Sigmoid colon (tissue), 7 donors: ENCODE measurements at places on chromosomes 4 and X. TPM values are rescaled to one million over a fixed set of nuclear protein-coding genes. Genes with fewer than 3 reads are reported as not detected.

- no peak overlapping the region for H3K4me3 ChIP-seq
- peak overlapping the region; percentile 49 for H3K27ac ChIP-seq
- H3K36me3 ChIP-seq, result no peaks in the 10 kb centered on the region
- DNase-seq, result peak; percentile 70
These were observed 26.7 kb downstream of the FAM156B start for GRCh38 chrX:52923781-52924241.

GRCh38 chrX:119478504-119478903, 10.3 kb downstream of the SLC25A5 start:
- H3K36me3 ChIP-seq, result no peaks in the 10 kb centered on the region
- no peaks in the 10 kb centered on the region for H3K4me1 ChIP-seq
- no peak overlapping the region for H3K4me3 ChIP-seq

GRCh38 chrX:133544115-133544514, 128.8 kb upstream of the GPC4 start:
- no peak overlapping the region for H3K27ac ChIP-seq
- DNase-seq, result no peak
- H3K36me3 ChIP-seq, result no peaks in the 10 kb centered on the region
- H3K4me3 ChIP-seq, result no peak overlapping the region
- H3K27me3 ChIP-seq, result no peaks in the 10 kb centered on the region

GRCh38 chr4:76198411-76199237, 15.0 kb downstream of the SCARB2 start:
- no peaks in the 10 kb centered on the region for H3K4me1 ChIP-seq
- H3K4me3 ChIP-seq, result no peak overlapping the region
- no peaks in the 10 kb centered on the region for H3K27me3 ChIP-seq
- H3K36me3 ChIP-seq, result no peaks in the 10 kb centered on the region

GRCh38 chr4:113565702-113566012, 195.9 kb downstream of the CAMK2D start:
- H3K27ac ChIP-seq, result no peak overlapping the region
- no peak overlapping the region for H3K4me3 ChIP-seq
- H3K36me3 ChIP-seq, result no peaks in the 10 kb centered on the region

- H3K4me3 ChIP-seq, result no peak overlapping the region
- H3K27ac ChIP-seq, result peak overlapping the region; percentile 80
- no peaks in the 10 kb centered on the region for H3K4me1 ChIP-seq
- H3K27me3 ChIP-seq, result no peaks in the 10 kb centered on the region
- DNase-seq, result peak; percentile 72
These were observed 43.1 kb upstream of the BCOR start for GRCh38 chrX:40140706-40141499.

- no peaks in the 10 kb centered on the region for H3K27me3 ChIP-seq
- no peaks in the 10 kb centered on the region for H3K4me1 ChIP-seq
- H3K4me3 ChIP-seq, result no peak overlapping the region
- H3K27ac ChIP-seq, result no peak overlapping the region
- DNase-seq, result no peak
These were observed 115.1 kb downstream of the RBM47 start for GRCh38 chr4:40514497-40514951.

DNA sequence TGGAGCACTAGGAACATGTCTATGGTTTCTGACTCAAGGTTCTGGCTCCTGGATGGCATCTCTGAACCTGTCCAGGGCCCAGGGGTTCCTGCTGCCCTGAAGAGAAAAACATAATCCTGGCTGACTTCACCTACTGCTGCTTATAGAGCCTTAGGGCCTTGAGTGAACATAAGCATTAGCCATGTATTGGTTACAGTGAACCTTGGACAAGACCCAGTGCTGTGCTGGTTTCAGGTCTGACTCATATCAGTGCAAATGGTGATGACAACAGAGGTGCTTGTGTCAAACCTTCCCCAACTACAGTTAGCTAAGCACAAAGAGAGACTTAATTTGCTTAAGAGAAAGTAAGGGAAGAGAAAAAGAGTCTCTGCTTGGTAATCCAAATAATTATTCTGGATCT, 1047.2 kb downstream of the GLUD2 start:
- H3K27ac ChIP-seq, result no peak overlapping the region
- H3K36me3 ChIP-seq, result no peaks in the 10 kb centered on the region
- no peaks in the 10 kb centered on the region for H3K4me1 ChIP-seq
- H3K4me3 ChIP-seq, result no peak overlapping the region

DNA sequence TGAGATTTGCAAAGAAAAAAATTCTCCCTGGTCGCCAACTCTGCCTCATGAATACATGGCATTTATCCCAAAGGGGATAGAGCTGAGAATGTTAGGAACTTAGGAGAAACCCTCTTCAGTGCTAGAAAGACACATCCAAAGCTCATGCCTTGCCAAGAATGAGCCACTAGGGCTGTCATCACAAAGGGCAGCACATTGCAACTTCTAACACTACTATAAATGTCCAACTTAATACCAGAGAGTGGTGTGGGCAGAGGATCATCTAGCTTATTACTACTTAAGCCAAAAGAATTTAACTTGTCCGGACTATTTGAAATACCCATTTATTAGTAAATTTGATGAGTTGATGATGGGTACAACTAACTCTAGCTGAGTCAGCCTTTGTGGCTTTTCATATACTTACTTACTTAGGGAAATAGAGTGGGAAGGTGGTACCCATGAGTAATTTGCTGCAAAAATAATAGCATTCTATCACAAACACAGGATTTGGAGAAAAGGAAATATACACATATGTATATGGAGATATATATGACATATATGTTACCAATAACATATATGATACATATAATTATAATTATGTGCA, 66.3 kb upstream of the GAB1 start:
- no peaks in the 10 kb centered on the region for H3K4me1 ChIP-seq
- H3K36me3 ChIP-seq, result no peaks in the 10 kb centered on the region
- no peaks in the 10 kb centered on the region for H3K27me3 ChIP-seq
- H3K27ac ChIP-seq, result peak overlapping the region; percentile 66
- H3K4me3 ChIP-seq, result no peak overlapping the region

GRCh38 chr4:100879471-100879870, 361.6 kb upstream of the EMCN start:
- H3K36me3 ChIP-seq, result no peaks in the 10 kb centered on the region
- no peak for DNase-seq

DNA sequence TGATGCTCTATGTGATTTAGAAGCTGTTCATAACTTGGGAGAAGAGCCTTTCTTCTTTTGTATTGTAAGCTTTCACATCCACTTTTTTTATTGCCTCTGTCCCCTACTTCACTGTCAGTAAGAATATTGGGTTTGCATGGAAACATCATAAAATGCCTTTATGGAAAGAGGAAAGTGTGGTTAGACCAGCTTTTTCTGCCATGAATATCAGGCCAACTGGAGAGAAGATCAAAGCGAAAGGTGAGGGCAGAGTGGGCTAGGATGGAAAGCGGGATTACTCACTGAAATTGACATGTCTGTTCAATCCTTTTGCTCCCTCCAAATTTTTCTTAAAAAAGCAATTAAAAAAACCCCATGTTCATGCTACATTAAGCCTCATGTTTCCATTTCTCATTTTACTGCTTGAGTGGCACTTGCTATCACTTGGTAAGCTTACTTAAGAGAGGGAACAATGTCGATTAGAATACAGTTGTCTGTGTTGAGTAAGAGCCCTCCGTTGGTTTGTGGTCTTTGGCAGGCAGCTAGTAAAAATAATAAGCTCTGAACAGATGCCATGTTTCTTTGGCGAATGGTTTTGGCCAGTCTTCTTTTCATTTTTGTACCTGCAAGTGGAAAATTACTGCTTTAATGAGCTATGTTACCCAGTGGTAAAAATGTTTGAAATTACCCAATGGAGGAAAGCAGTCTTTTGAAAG, 35.9 kb downstream of the SUPT20HL1 start:
- no peaks in the 10 kb centered on the region for H3K36me3 ChIP-seq
- peak overlapping the region; percentile 78 for H3K27ac ChIP-seq
- H3K4me1 ChIP-seq, result peaks cover 26% of the 10 kb centered on the region
- no peaks in the 10 kb centered on the region for H3K27me3 ChIP-seq
- no peak for DNase-seq
- H3K4me3 ChIP-seq, result no peak overlapping the region

GRCh38 chr4:98310867-98311266, 49.7 kb downstream of the RAP1GDS1 start:
- no peaks in the 10 kb centered on the region for H3K36me3 ChIP-seq
- H3K27ac ChIP-seq, result no peak overlapping the region
- no peaks in the 10 kb centered on the region for H3K27me3 ChIP-seq
- no peak for DNase-seq

- H3K36me3 ChIP-seq, result no peaks in the 10 kb centered on the region
- no peaks in the 10 kb centered on the region for H3K4me1 ChIP-seq
- DNase-seq, result no peak
- no peak overlapping the region for H3K4me3 ChIP-seq
- no peaks in the 10 kb centered on the region for H3K27me3 ChIP-seq
These were observed 31.7 kb downstream of the AGA start for GRCh38 chr4:177410566-177410965.

DNA sequence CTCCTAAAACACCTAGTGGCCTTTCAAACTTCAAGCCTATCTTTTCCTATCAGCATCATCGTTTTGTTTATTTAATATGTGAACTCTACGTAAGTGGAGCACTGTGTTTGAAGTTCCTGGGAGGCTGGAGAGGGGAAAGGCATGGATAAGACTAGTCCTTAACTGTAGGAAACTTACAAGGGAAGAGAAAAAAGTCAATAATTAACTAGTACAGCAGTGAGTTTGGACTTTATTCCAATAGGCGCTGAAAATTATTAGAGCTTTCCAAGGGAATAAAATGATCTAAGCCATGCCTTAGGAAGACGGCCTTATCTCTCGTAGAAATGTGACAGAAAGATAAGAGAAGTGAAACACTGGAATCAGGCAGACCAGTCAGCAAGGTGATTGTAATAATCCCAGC, 55.3 kb downstream of the AMOT start:
- no peaks in the 10 kb centered on the region for H3K36me3 ChIP-seq
- no peak overlapping the region for H3K4me3 ChIP-seq
- no peak overlapping the region for H3K27ac ChIP-seq
- no peak for DNase-seq

DNA sequence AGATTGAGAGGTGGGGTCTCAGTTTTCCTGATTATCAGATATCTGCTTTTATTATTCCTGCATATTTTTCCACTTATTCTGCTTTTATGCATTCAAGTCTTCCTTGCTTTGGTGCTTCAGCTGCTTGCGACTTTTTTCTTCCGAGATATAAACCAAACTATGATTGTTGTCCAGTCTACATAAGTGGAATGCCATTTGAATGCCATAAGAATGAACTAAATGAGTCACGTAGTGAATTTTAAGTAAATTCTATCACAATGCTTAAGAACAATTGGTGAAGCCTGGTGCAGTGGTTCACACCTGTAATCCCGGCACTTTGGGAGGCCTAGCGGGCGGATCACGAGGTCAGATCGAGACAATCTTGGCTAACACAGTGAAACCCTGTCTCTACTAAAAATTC, 189.1 kb downstream of the PCDH18 start:
- H3K27ac ChIP-seq, result no peak overlapping the region
- no peaks in the 10 kb centered on the region for H3K4me1 ChIP-seq
- H3K27me3 ChIP-seq, result no peaks in the 10 kb centered on the region
- no peak for DNase-seq
- no peak overlapping the region for H3K4me3 ChIP-seq
- no peaks in the 10 kb centered on the region for H3K36me3 ChIP-seq

- H3K4me3 ChIP-seq, result no peak overlapping the region
- no peaks in the 10 kb centered on the region for H3K27me3 ChIP-seq
- H3K4me1 ChIP-seq, result no peaks in the 10 kb centered on the region
- no peak overlapping the region for H3K27ac ChIP-seq
These were observed 15.1 kb downstream of the RAI2 start for GRCh38 chrX:17846045-17846444.

- H3K4me3 ChIP-seq, result no peak overlapping the region
- H3K27me3 ChIP-seq, result no peaks in the 10 kb centered on the region
- peak; percentile 89 for DNase-seq
- H3K4me1 ChIP-seq, result peaks cover 7% of the 10 kb centered on the region
- H3K36me3 ChIP-seq, result no peaks in the 10 kb centered on the region
These were observed 15.8 kb downstream of the BCAP31 start for GRCh38 chrX:153708415-153708814.

DNA sequence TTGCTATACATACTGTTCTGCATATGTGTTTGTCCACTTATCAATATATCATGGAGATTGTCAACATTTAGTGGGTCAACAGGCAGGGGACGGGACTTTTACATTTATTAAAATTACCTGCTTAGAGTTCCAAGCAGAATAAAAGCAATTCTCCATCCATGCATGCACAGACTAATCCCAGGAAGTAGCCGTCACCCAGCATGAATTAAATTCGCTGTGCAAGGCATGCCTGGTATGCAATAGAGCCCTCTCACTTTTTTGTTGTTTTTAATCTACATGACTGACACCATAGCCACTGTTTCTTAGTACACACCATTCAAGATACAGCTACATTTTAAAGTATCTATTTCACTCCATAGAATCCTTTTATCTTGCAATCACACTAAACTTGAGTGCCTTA, 108.9 kb downstream of the USP46 start:
- H3K27ac ChIP-seq, result no peak overlapping the region
- H3K4me1 ChIP-seq, result no peaks in the 10 kb centered on the region
- H3K27me3 ChIP-seq, result no peaks in the 10 kb centered on the region
- H3K4me3 ChIP-seq, result no peak overlapping the region

DNA sequence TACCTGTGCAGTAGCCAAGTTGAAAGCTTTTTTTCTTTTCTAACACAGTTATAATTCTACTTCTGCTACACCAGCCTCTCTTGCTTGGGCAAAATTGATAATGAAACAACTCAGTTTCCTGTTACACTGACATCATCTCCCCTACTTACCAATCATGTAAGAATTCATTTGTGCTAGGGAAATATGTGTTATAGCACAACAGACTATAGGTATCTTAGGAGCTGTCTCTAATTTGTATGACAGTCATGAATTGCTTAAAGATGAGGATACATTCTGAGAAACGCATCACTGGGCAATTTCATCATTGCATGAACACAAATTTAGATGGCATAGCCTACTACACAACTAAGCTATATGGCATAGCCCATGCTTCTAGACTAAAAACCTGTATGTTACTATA, 246.3 kb upstream of the ANKRD50 start:
- H3K36me3 ChIP-seq, result no peaks in the 10 kb centered on the region
- no peak for DNase-seq
- H3K4me3 ChIP-seq, result no peak overlapping the region

DNA sequence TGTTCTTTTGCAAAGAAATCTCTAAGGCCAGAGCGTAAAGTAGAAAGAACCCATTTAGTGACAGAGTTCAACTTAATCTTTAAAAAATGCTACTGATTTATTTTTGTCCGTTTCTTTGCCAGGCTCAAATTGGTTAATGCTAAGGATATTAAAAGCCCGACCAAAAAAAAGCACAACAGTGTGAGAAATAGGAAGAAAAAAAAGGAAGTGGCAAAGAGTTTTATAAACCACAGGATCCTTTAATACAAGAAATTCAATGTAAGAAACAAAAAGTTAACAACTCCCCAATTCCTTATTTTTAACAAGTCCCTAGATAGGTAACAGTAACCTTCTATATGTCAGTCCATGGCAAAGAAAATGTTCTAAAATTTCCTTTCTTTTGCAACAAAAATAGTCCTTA, 480.4 kb downstream of the ACTRT1 start:
- no peaks in the 10 kb centered on the region for H3K27me3 ChIP-seq
- no peak for DNase-seq
- H3K4me3 ChIP-seq, result no peak overlapping the region
- H3K27ac ChIP-seq, result no peak overlapping the region
- no peaks in the 10 kb centered on the region for H3K36me3 ChIP-seq

GPR82 gene
- 0.41 TPM for total RNA-seq

CPZ gene
- 4.3 TPM for total RNA-seq

MAGIX gene
- 1.4 TPM for total RNA-seq

TCEAL5 gene
- total RNA-seq, result not detected

VSIG1 gene
- not detected for total RNA-seq

LDOC1 gene
- total RNA-seq, result 4.3 TPM

NBDY gene
- total RNA-seq, result 7.2 TPM

KIT gene
- 48.9 TPM for total RNA-seq

PFKFB1 gene
- total RNA-seq, result not detected

VCX gene
- total RNA-seq, result not detected

CYBB gene
- 23.0 TPM for total RNA-seq

SCML2 gene
- total RNA-seq, result 5.6 TPM

ZNF674 gene
- total RNA-seq, result 6.1 TPM

CC2D2A gene
- 50.4 TPM for total RNA-seq

CASK gene
- 28.5 TPM for total RNA-seq

DCAF16 gene
- 24.6 TPM for total RNA-seq
